ENCODE measurements at places on chromosomes 7 and 10. TPM values are rescaled to one million over a fixed set of nuclear protein-coding genes. Genes with fewer than 3 reads are reported as not detected.

ADAMTS14 gene
- 15.6 TPM for total RNA-seq

COL13A1 gene
- 15.4 TPM for total RNA-seq

OR2A1 gene
- total RNA-seq: 0.12 TPM

AGR2 gene
- total RNA-seq: not detected

SDK1 gene
- total RNA-seq: 0.24 TPM

KLF14 gene
- 0.12 TPM for total RNA-seq

POLR2J2 gene
- 6.9 TPM for total RNA-seq

ERCC6 gene
- total RNA-seq: 34.9 TPM

POLR3A gene
- 16.0 TPM for total RNA-seq

COL17A1 gene
- 1.6 TPM for total RNA-seq

PDGFA gene
- total RNA-seq: 6.3 TPM

IL15RA gene
- total RNA-seq: 3.0 TPM

DNAH11 gene
- total RNA-seq: not detected

SPDYE2 gene
- not detected for total RNA-seq

CHAT gene
- not detected for total RNA-seq

LIPN gene
- not detected for total RNA-seq

EGFR gene
- total RNA-seq: 63.6 TPM

CLRN3 gene
- not detected for total RNA-seq

AMPH gene
- 22.6 TPM for total RNA-seq

TAS2R41 gene
- 0.49 TPM for total RNA-seq

AKR1D1 gene
- total RNA-seq: not detected

SEPTIN14 gene
- not detected for total RNA-seq

SPDYE11 gene
- total RNA-seq: not detected

ATXN7L1 gene
- 13.4 TPM for total RNA-seq

FZD8 gene
- total RNA-seq: 5.6 TPM

AGAP6 gene
- total RNA-seq: 3.8 TPM

LRRD1 gene
- total RNA-seq: not detected

CYP3A7 gene
- not detected for total RNA-seq

SSC4D gene
- total RNA-seq: 0.32 TPM

PIK3CG gene
- total RNA-seq: not detected

GRB10 gene
- 55.3 TPM for total RNA-seq

ZNF777 gene
- 12.3 TPM for total RNA-seq

KCND2 gene
- total RNA-seq: 0.65 TPM

CPN1 gene
- total RNA-seq: not detected

ANKIB1 gene
- total RNA-seq: 71.7 TPM

CLDN3 gene
- total RNA-seq: not detected

EPO gene
- not detected for total RNA-seq

GRID2IP gene
- not detected for total RNA-seq

H2BK1 gene
- total RNA-seq: not detected

KAZALD1 gene
- 9.7 TPM for total RNA-seq

SLC18A2 gene
- not detected for total RNA-seq

ATOH7 gene
- not detected for total RNA-seq

VSIR gene
- total RNA-seq: 52.4 TPM

VIPR2 gene
- total RNA-seq: not detected

All from hair follicle dermal papilla cell (primary cell).